Chondrocyte (in vitro differentiated cells): ENCODE measurements at places on chromosomes 1 and 21. TPM values are rescaled to one million over a fixed set of nuclear protein-coding genes. Genes with fewer than 3 reads are reported as not detected.

DUSP12 gene
- total RNA-seq: 19.1 to 21.0 TPM (median 19.3 TPM) in 3 replicates

DNA sequence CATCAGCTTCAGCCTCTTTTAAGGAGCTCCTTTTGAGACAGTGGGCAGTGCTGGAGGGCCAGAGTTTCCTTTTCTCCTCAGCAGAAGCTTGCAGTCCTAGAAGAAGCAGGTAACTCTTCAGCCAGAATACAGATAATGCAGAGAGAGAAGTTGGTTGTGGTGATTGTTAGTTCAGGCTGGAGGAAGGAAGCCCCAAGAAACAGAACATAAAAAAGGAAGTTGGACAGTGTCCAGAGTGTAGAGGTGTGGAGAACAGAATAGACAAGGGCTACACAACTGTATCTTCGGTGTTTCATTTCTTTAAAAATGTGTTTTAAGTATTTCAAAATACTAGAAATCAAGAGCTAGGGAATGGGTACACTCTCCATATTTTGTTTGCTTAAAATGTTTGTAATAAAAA lies 6.4 kb upstream of the TACSTD2 start:
- no peak for DNase-seq
- peak overlapping the region; percentile 57 for H3K27ac ChIP-seq
- no peaks in the 10 kb centered on the region for H3K27me3 ChIP-seq
- H3K36me3 ChIP-seq: no peaks in the 10 kb centered on the region
- H3K4me1 ChIP-seq: peaks cover 40% of the 10 kb centered on the region
- no peak overlapping the region for H3K4me3 ChIP-seq

DNA sequence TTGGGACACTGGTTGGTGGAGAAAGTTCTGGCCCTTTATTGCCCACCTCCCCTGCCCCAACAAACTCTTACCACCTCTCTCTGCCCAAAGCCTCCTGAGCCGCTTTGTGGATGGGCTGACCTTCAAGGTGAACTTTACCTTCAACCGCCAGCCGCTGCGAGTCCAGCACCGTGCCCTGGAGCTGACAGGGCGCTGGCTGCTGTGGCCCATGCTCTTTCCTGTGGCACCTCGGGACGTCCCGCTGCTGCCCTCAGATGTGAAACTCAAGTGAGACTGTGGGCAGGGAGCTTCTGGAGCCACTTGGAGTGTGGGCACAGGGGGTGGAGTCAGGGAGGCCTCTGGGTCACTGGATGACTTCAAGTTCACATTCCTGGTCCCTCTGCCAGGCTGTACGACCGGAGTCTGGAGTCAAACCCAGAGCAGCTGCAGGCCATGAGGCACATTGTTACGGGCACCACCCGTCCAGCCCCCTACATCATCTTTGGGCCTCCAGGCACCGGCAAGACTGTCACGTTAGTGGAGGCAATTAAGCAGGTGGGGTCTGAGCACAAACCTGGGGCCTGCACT lies 12.5 kb downstream of the RHOC start:
- H3K4me3 ChIP-seq: no peak overlapping the region
- H3K36me3 ChIP-seq: peaks cover 23% of the 10 kb centered on the region
- no peaks in the 10 kb centered on the region for H3K27me3 ChIP-seq
- H3K27ac ChIP-seq: no peak overlapping the region
- H3K4me1 ChIP-seq: peaks cover 7% of the 10 kb centered on the region

SLC5A9 gene
- not detected in 3 replicates for total RNA-seq

GRCh38 chr1:9784508-9785133 lies 39.1 kb downstream of the CLSTN1 start:
- H3K4me3 ChIP-seq: no peak overlapping the region
- H3K27ac ChIP-seq: no peak overlapping the region
- peaks cover 10% of the 10 kb centered on the region for H3K4me1 ChIP-seq
- no peaks in the 10 kb centered on the region for H3K27me3 ChIP-seq
- no peak for DNase-seq
- no peaks in the 10 kb centered on the region for H3K36me3 ChIP-seq

GRCh38 chr21:27764056-27764455 lies 797.2 kb upstream of the ADAMTS5 start:
- H3K4me1 ChIP-seq: peaks cover 10% of the 10 kb centered on the region
- no peaks in the 10 kb centered on the region for H3K36me3 ChIP-seq
- no peak for DNase-seq
- H3K27me3 ChIP-seq: no peaks in the 10 kb centered on the region
- no peak overlapping the region for H3K4me3 ChIP-seq
- H3K27ac ChIP-seq: no peak overlapping the region

GRCh38 chr1:188466539-188466938 lies 1637.8 kb downstream of the PLA2G4A start:
- H3K36me3 ChIP-seq: no peaks in the 10 kb centered on the region
- no peak overlapping the region for H3K27ac ChIP-seq
- DNase-seq: no peak

DNA sequence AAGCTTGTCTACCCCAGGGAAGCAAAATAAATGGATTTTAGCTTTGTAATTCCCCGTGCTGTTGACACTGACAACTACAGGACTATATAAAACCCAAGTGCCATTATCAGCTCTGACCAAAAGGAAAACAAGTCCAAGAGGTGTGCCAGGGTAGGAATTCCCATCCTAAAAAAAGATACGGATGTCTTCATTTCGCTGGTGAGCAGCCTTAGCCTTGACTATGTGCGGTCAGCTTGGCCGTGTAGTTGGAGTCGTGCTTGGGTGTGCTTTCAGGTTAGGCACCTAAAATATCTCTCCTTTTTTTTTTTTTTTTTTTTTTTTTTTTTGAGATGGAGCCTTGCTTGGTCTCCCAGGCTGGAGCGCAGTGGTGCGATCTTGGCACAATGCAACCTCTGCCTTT lies 28.9 kb upstream of the ACTN2 start:
- H3K4me1 ChIP-seq: peaks cover 5% of the 10 kb centered on the region
- no peak for DNase-seq
- H3K4me3 ChIP-seq: no peak overlapping the region

GRCh38 chr1:9996624-9997582 lies at the start of gene RBP7:
RBP7 (plus strand) TSS chr1:9997228; CDS start chr1:9997259, 31 bp downstream.
- no peaks in the 10 kb centered on the region for H3K36me3 ChIP-seq
- peak; percentile 86 for DNase-seq
- peaks cover 12% of the 10 kb centered on the region for H3K27me3 ChIP-seq
- H3K4me1 ChIP-seq: peaks cover 8% of the 10 kb centered on the region
- peak within 1 kb of the TSS; percentile 65 for H3K4me3 ChIP-seq

GJB5 gene
- not detected in 3 replicates for total RNA-seq

CFAP141 gene
- total RNA-seq: not detected in 3 replicates

- H3K4me3 ChIP-seq: no peak overlapping the region
- no peak for DNase-seq
- peaks cover 23% of the 10 kb centered on the region for H3K36me3 ChIP-seq
- H3K4me1 ChIP-seq: no peaks in the 10 kb centered on the region
- no peaks in the 10 kb centered on the region for H3K27me3 ChIP-seq
Measured at GRCh38 chr1:151692226-151692625, 24.4 kb downstream of the CELF3 start.

- H3K4me3 ChIP-seq: no peak overlapping the region
- peaks cover 59% of the 10 kb centered on the region for H3K4me1 ChIP-seq
- no peak for DNase-seq
- H3K27ac ChIP-seq: peak overlapping the region; percentile 55
- H3K36me3 ChIP-seq: peaks cover 13% of the 10 kb centered on the region
Measured at GRCh38 chr1:170567214-170567613, 35.2 kb downstream of the GORAB start.

LCE1A gene
- total RNA-seq: not detected in 3 replicates

- no peaks in the 10 kb centered on the region for H3K36me3 ChIP-seq
Measured at GRCh38 chr1:180623579-180624347, 8.1 kb upstream of the XPR1 start.

FAM110D gene
- total RNA-seq: 0.22 to 0.27 TPM (median 0.23 TPM) in 3 replicates

DNA sequence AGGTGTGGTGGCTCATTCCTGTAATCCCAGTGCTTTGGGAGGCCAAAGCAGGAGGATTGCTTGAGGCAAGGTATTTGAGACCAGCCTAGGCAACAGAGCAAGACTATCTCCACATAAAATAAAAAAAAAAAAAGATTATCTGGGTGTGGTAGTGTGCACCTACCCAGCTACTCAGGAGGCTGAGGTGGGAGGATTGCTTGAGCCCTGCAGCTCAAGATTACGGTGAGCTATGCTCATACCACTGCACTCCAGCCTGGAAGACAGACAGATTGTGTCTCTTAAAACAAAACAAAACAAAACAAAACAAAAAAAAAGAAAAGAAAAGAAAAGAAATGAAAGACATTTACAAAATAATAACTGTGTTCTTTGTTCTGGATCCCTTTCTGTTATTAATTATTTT lies 6.1 kb upstream of the TLCD4 start:
- DNase-seq: no peak
- no peaks in the 10 kb centered on the region for H3K4me1 ChIP-seq
- no peak overlapping the region for H3K4me3 ChIP-seq
- no peaks in the 10 kb centered on the region for H3K36me3 ChIP-seq

GRCh38 chr1:12499539-12500240 lies 118.3 kb downstream of the DHRS3 start:
- peaks cover 21% of the 10 kb centered on the region for H3K36me3 ChIP-seq
- no peak overlapping the region for H3K27ac ChIP-seq
- H3K27me3 ChIP-seq: no peaks in the 10 kb centered on the region

ST6GALNAC3 gene
- 1.6 to 4.7 TPM (median 3.5 TPM) in 3 replicates for total RNA-seq

DNA sequence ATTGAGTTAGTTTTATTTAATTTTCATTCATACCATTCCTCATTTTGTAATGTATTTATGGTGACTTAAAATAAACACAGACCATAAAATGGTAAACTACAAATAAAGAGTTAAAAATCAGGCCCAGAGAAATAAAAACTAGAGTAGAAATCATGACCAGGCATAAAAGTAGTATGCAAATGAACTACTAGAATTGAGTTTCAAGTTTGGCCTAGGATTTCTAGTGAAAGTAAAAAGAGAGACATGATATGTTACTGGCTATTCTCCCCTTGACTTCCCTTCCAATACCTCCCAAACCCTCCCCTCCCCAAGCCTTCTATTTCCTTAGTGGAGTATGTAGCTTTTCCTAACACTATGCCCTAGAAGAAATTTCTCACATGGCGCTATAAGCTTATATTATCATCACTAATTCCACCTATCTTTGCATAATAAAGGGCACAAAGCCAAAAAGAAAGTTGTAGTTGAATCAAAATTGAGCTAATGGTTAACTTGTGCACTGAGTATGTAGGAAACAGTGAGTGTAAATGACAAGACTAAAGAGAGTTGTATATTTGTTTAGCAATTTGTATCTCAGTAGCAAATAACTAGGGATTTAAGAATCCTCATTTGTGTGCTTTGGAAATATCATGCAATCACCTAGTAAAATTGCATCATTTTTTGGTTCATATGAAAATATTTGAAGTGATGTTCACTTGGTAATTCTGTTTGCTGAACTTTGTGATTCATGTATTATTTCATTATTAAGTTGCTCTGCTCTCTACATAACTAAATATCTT lies 29.7 kb upstream of the CDC14A start:
- DNase-seq: no peak
- H3K4me1 ChIP-seq: peaks cover 12% of the 10 kb centered on the region

GRCh38 chr1:40692429-40692895 lies 958 bp downstream of the NFYC start:
- peak overlapping the region; percentile 95 for H3K27ac ChIP-seq
- H3K4me1 ChIP-seq: peaks cover 39% of the 10 kb centered on the region
- DNase-seq: no peak
- peaks cover 3% of the 10 kb centered on the region for H3K36me3 ChIP-seq

DNA sequence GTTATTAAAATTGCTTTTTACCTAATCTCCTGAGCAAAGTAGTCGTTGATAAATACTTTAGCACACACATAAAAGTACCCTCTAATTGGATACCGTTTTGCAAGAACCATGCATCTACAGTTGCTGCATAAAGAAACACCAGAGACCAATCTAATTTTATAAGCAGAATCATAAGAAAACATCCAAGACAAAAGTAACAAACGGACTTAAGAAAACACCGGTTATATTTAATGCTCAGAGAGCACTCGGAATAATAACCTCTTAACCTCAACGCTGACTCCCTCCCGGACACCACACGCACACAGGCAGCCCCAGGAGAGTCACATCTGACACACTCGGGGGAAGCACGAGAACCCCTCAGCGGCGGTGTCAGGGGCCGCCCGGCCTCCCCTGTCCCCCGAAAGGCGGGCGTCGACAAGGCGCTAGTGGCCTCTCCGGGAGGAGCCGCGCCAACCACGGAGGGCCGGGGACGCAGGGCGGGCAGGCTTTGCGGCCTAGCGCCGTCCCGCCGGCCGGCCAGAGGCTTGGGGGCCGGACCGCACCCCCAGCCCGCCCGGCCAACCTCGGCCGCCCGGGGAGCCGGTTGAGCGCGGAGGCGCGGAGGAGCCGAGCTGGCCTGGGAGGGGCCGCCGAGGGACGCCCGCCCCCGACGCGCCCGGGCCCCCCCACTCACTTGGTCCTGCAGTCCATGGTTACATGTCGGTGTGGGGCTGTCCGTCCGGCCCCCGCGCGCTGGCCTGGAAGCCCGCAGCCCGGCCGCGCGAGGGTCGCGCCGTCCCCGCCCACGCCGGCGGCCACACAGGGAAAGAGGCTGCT lies 606 bp downstream of the DENND1B start:
- peak overlapping the region; percentile 74 for H3K27ac ChIP-seq
- DNase-seq: peak; percentile 89
- H3K4me3 ChIP-seq: peak overlapping the region; percentile 74
- H3K4me1 ChIP-seq: peaks cover 41% of the 10 kb centered on the region
- H3K36me3 ChIP-seq: no peaks in the 10 kb centered on the region

GNG12 gene
- 78.2 to 93.0 TPM (median 91.5 TPM) in 3 replicates for total RNA-seq

CDC42BPA gene
- total RNA-seq: 59.1 to 77.6 TPM (median 61.6 TPM) in 3 replicates

- no peak for DNase-seq
- H3K36me3 ChIP-seq: peaks cover 1% of the 10 kb centered on the region
- H3K4me3 ChIP-seq: no peak overlapping the region
- H3K27ac ChIP-seq: no peak overlapping the region
Measured at GRCh38 chr1:93502571-93502970, 54.7 kb downstream of the FNBP1L start.

DNA sequence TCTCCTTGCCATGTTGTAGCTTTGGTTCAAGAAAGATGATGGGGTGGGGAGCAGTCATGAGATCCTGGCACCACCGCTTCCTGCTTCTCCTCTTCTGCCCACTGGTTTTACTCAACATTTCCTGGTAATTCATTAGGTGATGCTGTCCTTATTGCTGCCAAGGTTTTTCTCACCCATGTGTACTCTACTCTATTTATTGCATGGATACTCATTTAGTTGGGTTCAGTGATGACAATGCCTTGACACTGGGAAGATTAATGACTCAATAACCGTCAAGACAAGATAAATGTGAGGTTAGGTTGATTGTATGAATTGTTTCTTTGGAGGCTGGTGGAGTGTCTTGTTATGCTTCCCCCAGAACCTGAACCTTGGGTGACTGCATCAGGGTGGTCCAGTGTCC lies 484.2 kb downstream of the SIPA1L2 start:
- H3K4me1 ChIP-seq: peaks cover 33% of the 10 kb centered on the region
- peaks cover 2% of the 10 kb centered on the region for H3K36me3 ChIP-seq
- H3K4me3 ChIP-seq: no peak overlapping the region
- no peak for DNase-seq
- H3K27me3 ChIP-seq: no peaks in the 10 kb centered on the region

SPATA21 gene
- not detected in 3 replicates for total RNA-seq
